Activated CD4-positive, alpha-beta T cell treated with anti-CD3 and anti-CD28 coated beads, Interleukin-2, amount 10 ng/mL, durations not matched to agents 7 days and 5 days (primary cell): ENCODE measurements at places on chromosomes 2 and 18. TPM values are rescaled to one million over a fixed set of nuclear protein-coding genes. Genes with fewer than 3 reads are reported as not detected.

The SLC40A1 gene
- total RNA-seq: 3.2 TPM

The NAT8 gene
- total RNA-seq: not detected

The MOGAT1 gene
- not detected for total RNA-seq

The TANC1 gene
- 0.32 TPM for total RNA-seq

The CAPN14 gene
- 0.10 TPM for total RNA-seq

The CCDC74B gene
- total RNA-seq: 1.7 TPM

The AQP4 gene
- total RNA-seq: not detected

The COBLL1 gene
- total RNA-seq: not detected

The EPHA4 gene
- total RNA-seq: 29.3 TPM

The SIGLEC15 gene
- not detected for total RNA-seq

The NPPC gene
- total RNA-seq: not detected
